Activated naive CD4-positive, alpha-beta T cell treated with anti-CD3 and anti-CD28 coated beads for 36 hours (primary cell): ENCODE measurements at places on chromosomes 16 and 17. TPM values are rescaled to one million over a fixed set of nuclear protein-coding genes. Genes with fewer than 3 reads are reported as not detected.
A peak's percentile ranks its signal among the peaks of the same experiment; 100 is the strongest.

DNA sequence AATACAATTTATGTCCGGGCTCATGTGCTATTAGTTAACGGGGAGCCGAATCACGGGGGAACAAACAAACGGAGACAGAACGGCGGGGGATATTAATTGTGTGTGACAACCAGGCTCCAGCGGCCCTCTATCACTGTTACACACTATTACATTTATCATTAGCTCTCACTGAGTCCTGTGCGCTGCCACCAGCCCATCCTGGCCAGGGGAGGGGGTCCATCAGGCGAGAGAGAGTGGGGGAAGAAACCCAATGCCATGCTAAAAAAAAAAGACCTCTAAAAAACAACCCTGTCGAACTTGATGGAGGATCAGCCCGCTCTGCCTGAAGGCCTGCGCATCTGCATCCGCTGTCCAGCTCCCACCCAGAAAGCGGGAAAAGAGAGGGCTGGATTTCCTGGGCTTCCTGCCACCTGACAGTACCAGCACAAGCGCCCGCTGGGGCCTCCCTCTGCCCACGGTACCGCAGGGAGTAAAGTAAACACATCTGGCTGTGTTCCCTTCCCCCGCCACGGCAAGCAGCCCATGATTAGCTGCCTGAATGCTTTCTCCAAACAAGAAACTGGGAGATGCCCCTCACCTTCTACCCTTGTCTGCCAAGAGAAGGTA is 41.7 kb downstream of the PIPOX start:
- H3K4me3 ChIP-seq = no peak overlapping the region
- no peaks in the 10 kb centered on the region for H3K27me3 ChIP-seq
- no peak for DNase-seq
- no peaks in the 10 kb centered on the region for H3K4me1 ChIP-seq
- no peak overlapping the region for H3K27ac ChIP-seq

DNA sequence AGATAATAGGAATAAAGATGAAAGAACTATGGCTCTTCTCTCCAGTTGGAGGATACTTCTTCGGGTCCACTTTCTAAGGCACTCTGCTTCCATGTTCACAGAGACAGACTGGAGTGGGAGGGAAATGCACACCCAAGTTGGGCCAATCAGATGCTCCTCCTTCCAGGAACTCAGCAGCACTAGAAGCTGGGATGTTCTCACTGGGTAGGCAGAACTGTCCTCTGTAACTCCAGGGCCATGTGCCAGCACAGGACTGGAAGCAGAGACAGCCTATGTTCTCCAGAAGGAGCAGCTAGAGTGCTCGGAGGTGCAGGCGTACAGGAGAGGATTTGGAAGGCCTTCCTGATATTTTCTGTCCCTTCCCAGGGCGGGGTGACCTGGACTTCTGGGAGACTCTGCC is 49.9 kb upstream of the SREBF1 start:
- no peak for DNase-seq
- H3K4me3 ChIP-seq = no peak overlapping the region
- H3K27me3 ChIP-seq = no peaks in the 10 kb centered on the region
- H3K4me1 ChIP-seq = no peaks in the 10 kb centered on the region
- H3K27ac ChIP-seq = no peak overlapping the region

DNA sequence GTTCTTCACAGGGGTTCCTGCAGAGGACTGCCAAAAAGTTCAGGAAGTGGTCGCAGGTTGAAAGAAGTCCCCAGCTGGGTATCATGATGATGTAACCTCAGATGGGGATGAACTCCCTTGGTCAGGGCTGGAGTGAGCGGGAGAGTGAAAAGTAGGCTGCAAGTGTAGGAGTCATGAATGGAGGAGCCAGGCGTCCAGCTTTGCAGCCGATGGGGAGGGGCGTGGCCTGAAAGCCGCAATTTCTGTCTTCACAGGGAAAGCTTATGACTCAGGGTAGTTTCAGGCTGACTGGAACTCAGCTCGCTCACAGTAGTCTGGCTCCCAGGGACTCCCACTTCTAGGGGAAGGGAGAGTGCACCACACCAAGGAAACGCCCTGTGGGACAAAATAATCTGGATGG is 70.0 kb upstream of the HS3ST3A1 start:
- peak; percentile 6 for DNase-seq
- H3K36me3 ChIP-seq = peaks cover 9% of the 10 kb centered on the region
- peaks cover 26% of the 10 kb centered on the region for H3K27me3 ChIP-seq
- no peak overlapping the region for H3K27ac ChIP-seq
- H3K4me3 ChIP-seq = no peak overlapping the region
- H3K4me1 ChIP-seq = no peaks in the 10 kb centered on the region

- DNase-seq = no peak
- H3K36me3 ChIP-seq = no peaks in the 10 kb centered on the region
- no peak overlapping the region for H3K27ac ChIP-seq
- H3K27me3 ChIP-seq = peaks cover 21% of the 10 kb centered on the region
These were observed 12.0 kb upstream of the ANKFN1 start for GRCh38 chr17:56141046-56141839.

DNA sequence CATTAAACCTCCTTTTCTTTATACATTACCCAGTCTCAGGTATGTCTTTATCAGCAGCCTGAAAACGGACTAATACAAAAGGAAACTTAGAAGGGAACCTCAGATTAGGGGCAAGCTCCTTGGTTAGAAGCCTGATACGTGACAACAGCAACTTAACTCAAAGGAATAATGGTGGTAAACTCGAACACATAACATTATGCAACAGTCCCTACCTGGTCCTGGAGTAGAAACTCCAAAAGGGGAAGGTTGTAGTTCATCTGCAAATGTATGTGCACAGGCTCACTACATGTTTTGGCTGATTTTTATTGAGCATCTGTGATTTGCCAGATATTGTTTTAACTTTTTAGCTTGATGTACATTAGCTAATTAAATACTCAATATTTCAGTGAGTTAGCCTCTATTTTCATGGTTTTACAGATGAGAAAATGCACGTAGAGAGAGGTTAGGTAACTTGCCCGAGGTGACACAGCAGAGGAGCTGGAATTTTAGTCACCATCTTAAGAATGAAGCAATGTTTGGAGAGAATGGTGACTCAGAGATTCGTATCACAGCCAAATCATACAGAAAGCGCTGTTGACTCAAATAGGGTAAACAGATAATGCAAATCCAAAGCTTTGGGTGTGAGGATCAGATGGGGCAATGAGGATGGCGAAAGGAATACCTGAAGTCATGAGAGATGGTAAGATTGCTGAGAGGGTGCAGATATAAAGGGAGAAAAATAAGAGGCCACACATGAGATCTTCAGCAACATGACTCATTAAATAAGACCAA is 194.9 kb upstream of the RBFOX1 start:
- H3K4me1 ChIP-seq = no peaks in the 10 kb centered on the region
- no peaks in the 10 kb centered on the region for H3K27me3 ChIP-seq
- no peak overlapping the region for H3K4me3 ChIP-seq

GRCh38 chr17:5895276-5895675 is 174.9 kb upstream of the WSCD1 start:
- H3K4me3 ChIP-seq = no peak overlapping the region
- H3K36me3 ChIP-seq = no peaks in the 10 kb centered on the region
- no peak overlapping the region for H3K27ac ChIP-seq
- H3K27me3 ChIP-seq = peaks cover 31% of the 10 kb centered on the region

- H3K4me3 ChIP-seq = peak overlapping the region; percentile 85
- H3K36me3 ChIP-seq = peaks cover 7% of the 10 kb centered on the region
- DNase-seq = peak; percentile 65
- peak overlapping the region; percentile 88 for H3K27ac ChIP-seq
- H3K27me3 ChIP-seq = no peaks in the 10 kb centered on the region
- H3K4me1 ChIP-seq = peaks cover 45% of the 10 kb centered on the region
These were observed 914 bp downstream of the MAP1LC3B start for GRCh38 chr16:87392821-87393679.

DNA sequence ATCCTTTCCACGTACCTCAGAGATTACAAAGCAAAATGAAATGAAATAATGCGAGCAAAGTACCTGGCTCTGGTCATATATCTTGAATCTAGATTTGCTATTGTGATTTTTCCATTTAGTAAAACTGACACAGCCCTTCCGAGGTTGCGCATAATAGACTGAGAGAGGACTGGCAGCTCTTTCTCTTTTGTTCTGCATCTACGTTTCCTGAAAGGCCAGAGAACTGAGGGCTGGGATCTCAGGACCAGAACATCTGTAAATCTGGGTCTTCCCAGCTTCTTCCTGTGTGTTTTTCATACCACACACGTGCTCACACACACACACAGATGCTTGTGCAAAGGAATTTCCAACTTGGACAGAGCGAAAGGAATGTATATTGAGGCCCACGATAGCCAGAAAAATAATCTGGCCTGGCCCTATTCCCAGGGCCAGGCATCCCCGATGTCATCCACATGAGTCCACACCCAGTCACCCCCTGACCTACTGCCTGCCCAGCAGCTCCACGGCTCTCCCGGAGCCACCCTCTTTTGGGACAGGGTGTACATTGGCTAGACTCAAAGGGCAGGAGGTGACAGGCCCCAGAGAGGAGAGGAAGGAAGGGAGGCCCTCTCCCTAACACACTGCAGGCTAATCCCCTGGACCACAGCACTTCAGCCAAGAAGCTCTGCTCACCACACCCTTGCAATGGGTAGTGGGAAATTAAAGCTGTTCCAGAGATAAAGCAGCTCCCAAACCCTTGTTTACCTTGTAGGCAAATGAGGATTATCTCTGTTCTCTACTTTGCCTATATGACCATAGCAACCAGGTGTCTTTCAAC is 41.8 kb downstream of the NOL11 start:
- H3K36me3 ChIP-seq = peaks cover 8% of the 10 kb centered on the region
- no peak overlapping the region for H3K4me3 ChIP-seq
- H3K27ac ChIP-seq = no peak overlapping the region

- H3K4me3 ChIP-seq = no peak overlapping the region
- no peaks in the 10 kb centered on the region for H3K27me3 ChIP-seq
- H3K27ac ChIP-seq = no peak overlapping the region
- DNase-seq = no peak
- peaks cover 12% of the 10 kb centered on the region for H3K36me3 ChIP-seq
These were observed 22.6 kb upstream of the ERN1 start for GRCh38 chr17:64152428-64153125.

DNA sequence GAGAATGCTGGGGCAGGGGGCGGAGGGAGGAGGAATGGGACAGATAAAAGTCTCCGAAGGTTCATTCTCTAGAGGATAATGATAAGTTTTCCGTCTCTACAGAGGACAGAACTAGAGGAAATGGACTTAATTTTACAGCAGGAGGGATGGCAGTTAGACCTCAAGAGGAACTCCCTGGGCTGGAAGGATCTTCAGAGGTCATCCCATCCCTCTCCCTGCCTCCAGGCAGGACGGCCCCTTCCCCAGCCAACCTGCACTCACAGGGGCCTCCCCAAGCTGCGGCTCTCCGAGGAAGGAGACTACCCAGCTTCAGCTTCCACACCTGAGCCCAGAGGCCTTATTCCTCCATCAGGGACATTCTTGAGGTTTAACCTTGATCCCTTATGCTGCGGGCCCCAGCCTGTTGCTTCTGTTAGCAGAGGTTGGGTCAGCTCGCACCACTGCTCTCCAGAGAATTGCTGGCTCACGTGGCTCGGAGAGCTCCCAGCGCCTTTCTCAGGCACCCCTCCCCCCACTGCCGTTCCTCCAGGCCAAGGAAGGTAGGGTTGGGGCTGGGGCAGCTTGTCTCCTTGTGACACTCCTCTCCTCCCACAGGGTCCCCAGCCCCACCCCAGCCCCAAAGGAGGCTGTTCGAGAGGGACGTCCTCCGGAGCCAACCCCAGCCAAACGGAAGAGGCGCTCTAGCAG is 8.5 kb downstream of the ELOB start:
- H3K4me1 ChIP-seq = peaks cover 16% of the 10 kb centered on the region
- no peaks in the 10 kb centered on the region for H3K27me3 ChIP-seq
- peaks cover 67% of the 10 kb centered on the region for H3K36me3 ChIP-seq
- H3K4me3 ChIP-seq = no peak overlapping the region
- DNase-seq = no peak

DNA sequence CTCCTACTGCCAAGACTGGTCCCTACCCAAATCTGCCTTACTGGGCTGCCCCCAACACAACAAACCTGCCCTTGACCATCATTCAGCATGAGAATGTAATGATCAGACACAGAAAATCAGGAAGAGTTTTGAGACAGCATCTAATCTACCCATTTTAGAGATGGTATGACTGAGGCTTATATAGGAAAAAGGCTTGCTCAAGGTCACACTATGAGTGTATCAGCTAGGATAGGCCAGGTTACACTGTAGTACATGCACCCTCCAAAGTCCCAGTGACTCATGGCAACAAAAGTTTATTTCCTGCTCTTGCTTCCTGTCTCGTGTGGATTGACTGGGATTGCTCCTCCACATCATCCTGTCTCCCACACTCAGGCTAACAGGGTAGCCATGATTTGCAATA is 27.9 kb downstream of the NLRC5 start:
- no peak for DNase-seq
- H3K27ac ChIP-seq = peak overlapping the region; percentile 75
- H3K4me1 ChIP-seq = peaks cover 76% of the 10 kb centered on the region
- no peak overlapping the region for H3K4me3 ChIP-seq
- H3K36me3 ChIP-seq = peaks cover 57% of the 10 kb centered on the region

GRCh38 chr17:66948061-66948750 is 16.3 kb upstream of the CACNG4 start:
- H3K4me3 ChIP-seq = no peak overlapping the region

- no peaks in the 10 kb centered on the region for H3K36me3 ChIP-seq
- peaks cover 20% of the 10 kb centered on the region for H3K4me1 ChIP-seq
- H3K27ac ChIP-seq = no peak overlapping the region
- DNase-seq = peak; percentile 42
These were observed 11.9 kb downstream of the TBX2 start for GRCh38 chr17:61411261-61412142.

The HIGD1B gene
- not detected for total RNA-seq

The JPT1 gene
- total RNA-seq = 242 TPM

DNA sequence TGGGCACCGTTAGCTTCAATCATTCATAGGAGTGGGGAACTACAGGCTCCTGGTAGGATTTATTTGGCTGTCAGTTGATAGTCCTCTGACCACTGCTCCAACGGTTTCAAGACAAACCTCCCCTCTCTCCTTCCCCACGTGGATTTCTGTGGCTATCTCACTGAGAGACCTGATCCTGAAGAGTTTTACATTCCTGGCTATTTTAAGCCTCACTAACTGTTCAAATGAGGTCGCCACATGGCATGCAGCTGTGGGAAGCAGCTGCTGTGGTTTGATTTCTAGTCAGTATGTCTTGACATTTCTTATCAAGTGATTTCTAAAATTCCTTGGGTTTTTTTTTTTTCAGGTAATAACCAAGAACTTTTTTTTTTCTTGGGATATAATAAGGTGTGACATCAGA is 38.3 kb downstream of the CDK5R1 start:
- no peaks in the 10 kb centered on the region for H3K36me3 ChIP-seq
- H3K27me3 ChIP-seq = no peaks in the 10 kb centered on the region
- no peak for DNase-seq
- H3K4me3 ChIP-seq = no peak overlapping the region
- peak overlapping the region; percentile 99 for H3K27ac ChIP-seq
- peaks cover 63% of the 10 kb centered on the region for H3K4me1 ChIP-seq

The OR1F1 gene
- total RNA-seq = not detected

The OR2C1 gene
- total RNA-seq = not detected
